Pancreas (tissue), 10 donors: ENCODE measurements at places on chromosomes 1 and 21. TPM values are rescaled to one million over a fixed set of nuclear protein-coding genes. Genes with fewer than 3 reads are reported as not detected.

DNA sequence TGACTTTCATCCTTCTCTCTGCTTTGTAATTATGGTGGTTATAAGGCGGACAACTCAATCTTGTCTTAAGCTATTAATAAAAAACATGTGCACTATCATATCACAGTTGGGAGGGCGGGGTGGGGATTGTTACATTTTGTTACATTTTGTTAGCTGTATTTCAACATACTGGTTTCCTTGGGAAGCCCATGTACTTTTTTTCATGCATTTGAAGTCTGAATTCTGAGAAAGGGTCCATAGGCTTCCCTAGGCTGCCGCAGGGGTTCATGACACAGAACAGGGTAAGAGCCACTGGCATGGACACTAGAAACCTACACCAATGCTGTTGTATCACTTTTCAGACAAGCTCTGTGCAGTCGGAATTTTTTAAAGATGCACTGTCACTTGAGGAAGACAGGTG is 178.8 kb downstream of the ETS2 start:
- no peak for DNase-seq

- DNase-seq, result no peak
These were observed 60.9 kb downstream of the SKI start for GRCh38 chr1:2288816-2289536.

- no peak for DNase-seq
These were observed 42.9 kb downstream of the HLX start for GRCh38 chr1:220921971-220922635.

The ESRRG gene
- 11.8 TPM for total RNA-seq

- DNase-seq, result no peak
These were observed 444.4 kb upstream of the DAB1 start for GRCh38 chr1:57868239-57868638.
